Stimulated activated CD8-positive, alpha-beta memory T cell treated with anti-CD3 and anti-CD28 coated beads, Interleukin-15, amount 100 ng/mL, for 4 hours (primary cell): ENCODE measurements at places on chromosomes 7 and 10.

- DNase-seq: no peak
These were observed 18.5 kb upstream of the NODAL start for GRCh38 chr10:70459774-70460490.

GRCh38 chr7:46625032-46625431, 704.0 kb upstream of the IGFBP3 start:
- DNase-seq: no peak

DNA sequence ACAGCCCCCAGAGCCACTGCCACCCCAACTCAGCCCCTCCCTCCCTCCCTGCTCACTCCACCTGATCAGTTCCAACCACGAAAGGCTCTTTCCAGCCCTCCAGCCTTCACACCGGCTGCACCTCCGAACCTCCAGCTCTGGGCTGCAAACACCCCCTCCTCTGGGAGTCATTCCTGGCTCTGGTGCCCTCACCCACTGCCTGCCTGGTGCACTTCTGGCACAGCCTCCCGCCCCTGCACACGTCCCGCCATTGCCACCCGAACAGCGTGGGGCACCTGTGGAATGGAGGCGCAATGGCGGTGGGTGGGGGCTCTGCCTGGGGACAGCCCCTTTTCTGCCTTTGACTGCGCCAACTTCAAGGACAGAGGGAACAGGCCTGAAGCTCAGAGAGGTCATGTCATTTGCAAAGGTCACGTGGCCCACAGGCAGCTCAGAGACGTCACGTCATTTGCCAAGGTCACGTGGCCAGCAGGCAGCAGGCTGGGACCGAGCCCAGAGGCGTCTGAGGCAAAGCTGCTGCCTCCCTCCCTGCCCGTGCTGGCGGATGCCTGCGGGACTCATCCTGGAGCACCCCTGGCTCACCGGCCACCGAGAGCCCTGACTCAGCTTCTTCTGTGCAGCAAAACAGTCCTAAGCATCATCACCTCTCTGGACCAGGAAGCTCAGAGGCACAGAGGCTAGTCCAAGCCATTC, 76.0 kb upstream of the DNAAF5 start:
- no peak for DNase-seq

GRCh38 chr10:26367771-26368170, 70.4 kb upstream of the APBB1IP start:
- no peak for DNase-seq

DNA sequence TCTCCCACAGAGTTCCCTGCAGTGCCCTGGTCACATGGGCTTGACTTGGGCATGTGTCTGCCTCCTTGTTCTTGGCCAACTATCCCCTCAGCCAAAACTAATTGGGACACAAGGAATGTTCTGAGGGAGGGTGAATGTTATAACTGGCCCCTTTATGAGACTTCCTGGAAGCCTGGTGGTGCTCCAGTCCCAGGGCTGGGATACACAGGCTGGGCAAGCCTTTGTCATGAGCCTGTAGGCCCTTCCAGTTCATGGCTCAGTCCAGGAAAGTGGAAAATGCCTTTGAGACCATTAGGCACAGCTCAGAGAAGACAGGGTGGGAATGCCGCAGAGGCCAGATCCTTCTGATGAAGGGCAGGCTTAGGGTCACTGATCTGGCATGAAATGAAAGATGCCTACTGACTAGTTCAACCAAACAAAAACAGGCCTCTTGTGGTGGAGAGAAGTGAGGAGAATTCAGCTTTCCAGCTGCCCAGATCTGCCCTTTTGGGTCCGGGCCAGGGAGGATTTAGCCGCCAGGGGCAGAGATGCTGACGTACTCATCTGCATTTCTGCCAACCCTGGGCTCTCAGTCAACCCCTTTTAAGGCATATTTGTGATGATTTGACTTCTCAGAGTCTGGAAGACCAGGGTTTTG, 961.5 kb downstream of the KCNMA1 start:
- DNase-seq: no peak

DNA sequence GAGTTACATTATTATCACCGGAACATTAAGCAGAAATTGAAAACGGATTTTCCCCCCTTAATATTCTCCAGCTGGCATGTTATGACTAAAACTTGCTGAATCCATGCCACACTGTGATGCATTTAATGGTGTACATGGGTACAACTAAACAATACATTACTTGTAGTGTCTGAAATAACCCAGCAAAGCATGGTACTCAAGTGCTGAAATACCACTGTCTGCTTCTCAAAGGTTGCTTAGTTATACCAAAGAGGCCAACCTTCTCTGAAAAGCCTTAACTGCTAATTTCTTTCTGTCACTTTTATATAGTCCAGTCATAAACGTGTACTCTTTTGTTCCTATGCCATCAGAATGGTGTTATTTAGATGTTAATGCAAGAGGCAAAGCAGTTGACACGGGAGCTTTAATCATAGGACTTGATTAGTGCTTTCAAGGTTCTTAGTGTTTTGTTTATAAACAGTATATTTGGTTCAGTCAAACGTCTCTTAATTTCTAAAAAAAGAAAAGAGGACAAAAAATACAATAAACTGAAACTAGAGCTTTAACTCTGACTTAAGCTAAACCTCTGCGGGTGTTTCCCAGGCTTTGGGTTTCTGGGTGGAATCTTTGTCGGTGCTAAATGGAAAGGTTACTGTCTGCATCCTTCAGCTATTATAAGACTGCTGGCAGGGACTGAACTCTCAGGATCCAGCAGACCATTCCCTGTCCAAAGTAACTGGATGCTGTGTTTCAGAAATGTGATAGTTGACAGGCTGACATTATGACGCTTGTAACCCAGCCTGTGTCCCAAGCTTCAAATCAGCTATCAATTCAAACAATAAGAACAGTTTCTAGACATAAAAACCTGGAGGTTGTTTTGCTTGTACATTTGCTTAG, 202.6 kb downstream of the PPP1R3A start:
- no peak for DNase-seq

GRCh38 chr7:23474094-23474828, 4.0 kb upstream of the IGF2BP3 start:
- DNase-seq: no peak

DNA sequence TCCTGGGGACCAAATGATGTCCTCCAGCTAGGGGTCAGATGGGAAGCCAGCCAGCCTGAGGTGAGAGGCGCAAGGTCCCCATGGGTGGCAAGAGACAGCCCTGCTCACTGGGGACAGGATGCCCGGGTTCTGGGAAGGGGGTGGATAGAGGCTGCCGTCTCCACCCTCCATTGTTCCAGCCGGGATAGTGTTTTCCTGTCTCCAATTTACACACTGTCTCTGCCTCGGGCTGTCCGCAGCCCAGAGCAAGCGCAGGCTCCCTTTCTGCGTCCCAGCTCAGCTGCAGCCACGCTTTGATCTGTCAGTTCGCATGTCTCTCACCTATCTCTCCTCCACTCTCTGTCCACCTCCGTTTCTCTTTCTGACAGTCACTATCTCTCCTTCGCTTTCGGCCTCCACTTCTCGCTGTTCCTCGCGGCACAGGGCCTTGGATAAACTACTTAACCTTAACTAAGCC, 2.1 kb downstream of the EPHB4 start:
- no peak for DNase-seq
